ENCODE measurements at places on chromosomes 2 and 18. TPM values are rescaled to one million over a fixed set of nuclear protein-coding genes. Genes with fewer than 3 reads are reported as not detected.

The RGPD3 gene
- total RNA-seq, result 1.6 TPM

The DSEL gene
- 49.3 TPM for total RNA-seq

The ASXL2 gene
- 13.2 TPM for total RNA-seq

The NBEAL1 gene
- total RNA-seq, result 122 TPM
